LNCaP clone FGC (cell line): ENCODE measurements at places on chromosomes 13 and 19.

DNA sequence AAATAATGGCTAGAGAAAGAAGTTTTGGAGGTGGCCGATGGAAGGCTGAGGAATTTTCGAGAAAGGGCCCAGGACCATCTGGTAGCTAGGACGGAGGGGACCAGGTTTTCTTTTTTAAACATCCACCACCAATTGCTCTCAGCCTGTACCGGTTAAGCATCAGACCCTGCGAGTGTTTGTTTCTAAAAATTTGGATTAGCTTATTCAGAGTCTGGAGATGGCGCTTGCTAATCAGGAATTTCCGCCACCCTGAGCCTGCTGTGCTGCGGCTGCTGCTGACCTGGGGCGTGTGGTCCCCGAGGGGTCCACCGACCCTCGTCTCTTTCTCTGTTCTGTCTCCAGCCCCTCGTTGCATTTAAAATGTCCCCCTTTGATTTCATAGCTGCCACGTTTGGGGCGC is 2.0 kb downstream of the UHRF1 start:
- no peak for DNase-seq

GRCh38 chr19:35436477-35437405 is 11.3 kb upstream of the FFAR2 start:
- no peak for DNase-seq

DNA sequence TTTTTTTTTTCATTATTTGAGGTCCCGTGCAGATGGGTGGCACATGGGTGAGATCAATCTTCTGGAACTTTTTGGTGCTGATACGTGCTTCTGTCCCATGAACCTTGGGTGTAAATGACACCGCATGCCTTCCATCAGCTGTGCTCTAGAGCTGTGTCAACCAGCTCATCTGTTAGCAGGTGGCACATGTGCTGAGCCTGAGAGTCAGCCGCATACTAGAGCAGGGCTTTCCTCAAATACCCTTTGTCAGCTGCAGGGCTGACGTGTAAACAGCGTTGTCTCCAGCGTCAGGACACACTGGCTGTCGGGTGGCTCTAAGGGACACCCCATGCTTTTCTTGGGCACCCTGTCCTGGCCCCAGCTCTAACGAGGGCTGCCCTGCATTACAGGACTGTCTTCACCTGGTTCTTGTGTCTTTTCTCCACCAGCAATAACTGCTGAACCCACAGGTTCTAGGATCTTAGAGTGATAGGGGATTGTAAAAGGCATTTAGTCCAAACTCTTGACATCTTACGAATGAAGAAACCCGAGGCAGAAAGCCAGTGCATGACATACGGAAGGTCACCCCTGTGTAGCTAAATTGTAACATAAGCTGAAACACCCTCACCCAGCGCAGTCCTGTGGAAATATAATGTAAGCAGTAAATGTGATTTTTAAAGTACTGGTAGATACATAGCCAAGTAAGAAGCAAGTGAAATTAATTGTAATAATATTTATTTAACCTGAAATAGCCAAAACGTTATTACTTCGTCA is 119.5 kb downstream of the LRCH1 start:
- DNase-seq: no peak

DNA sequence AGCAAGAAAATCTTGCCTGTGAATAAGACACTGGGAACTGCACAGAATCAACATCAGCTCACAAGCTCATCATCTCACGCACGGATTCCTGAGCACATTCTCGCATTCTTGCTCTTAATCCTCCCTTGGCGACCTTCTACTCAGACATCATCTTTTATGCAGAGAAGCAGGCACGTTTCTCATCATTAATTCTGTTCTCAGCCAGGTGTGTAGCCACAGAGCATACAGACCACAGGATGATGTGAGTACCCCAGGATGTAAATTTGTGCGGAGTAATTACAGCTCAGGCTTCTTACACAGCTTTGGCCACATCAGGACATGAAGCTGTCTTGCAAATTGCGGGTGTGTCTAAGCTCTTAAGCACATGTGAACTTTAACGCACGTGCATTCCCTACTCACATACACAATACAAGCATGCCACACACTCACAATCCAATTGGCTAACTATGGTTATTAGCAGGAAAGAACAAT is 36.5 kb upstream of the SACS start:
- DNase-seq: no peak

GRCh38 chr19:16703677-16704076 is 16.0 kb upstream of the NWD1 start:
- DNase-seq: no peak

GRCh38 chr13:44300895-44301638 is 72.6 kb upstream of the SERP2 start:
- DNase-seq: no peak

- DNase-seq: no peak
Observed at GRCh38 chr13:92303428-92303827, 905.0 kb downstream of the GPC5 start.

DNA sequence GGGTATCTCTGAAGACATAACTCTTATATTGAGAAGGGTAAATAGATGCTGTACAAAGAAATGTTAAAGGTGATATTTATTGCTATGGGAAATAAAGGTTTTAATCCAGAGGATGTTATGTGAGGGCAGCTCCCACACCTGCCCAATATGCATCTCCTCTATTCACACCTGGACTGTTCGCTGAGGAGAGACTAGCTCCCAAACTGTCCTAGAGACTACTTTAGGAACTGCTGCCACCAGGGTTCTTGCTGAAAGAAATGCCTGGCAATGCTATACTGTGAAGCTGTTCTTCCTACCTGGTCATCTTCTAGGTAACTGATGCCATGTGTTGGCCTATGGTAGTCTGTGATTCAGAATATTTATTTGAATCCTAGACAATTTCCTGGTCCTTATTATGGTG is 1421.5 kb upstream of the SPRY2 start:
- no peak for DNase-seq

DNA sequence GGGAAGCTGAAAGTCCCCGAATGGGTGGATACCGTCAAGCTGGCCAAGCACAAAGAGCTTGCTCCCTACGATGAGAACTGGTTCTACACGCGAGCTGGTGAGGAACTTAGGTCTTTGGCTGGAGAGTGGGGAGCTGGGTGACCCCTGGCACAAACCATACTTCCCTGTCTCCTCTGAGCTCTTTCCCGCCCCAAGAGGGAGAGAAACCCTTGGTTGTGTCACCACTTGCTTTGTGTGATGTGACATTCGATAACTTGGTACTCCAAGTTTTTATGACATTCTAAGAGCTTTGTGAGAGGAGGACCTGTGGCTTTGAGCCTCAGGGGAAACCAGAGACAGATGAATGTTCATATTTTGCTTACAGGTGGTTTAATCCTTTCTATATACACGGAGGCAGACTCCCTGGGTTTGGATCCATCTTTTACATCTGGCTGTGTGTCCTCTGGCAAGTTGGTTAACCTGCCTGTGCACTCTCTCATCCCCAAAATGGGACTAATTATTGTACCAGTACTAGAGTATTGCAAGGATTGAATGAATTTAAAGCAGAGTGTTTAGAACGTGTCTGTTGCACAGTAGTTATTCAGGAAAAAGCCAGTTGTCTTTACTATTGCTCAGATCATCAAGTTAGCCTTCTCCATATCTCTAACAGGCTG is 1.2 kb downstream of the RPS19 start:
- no peak for DNase-seq

GRCh38 chr13:106348075-106348840 is 187.2 kb downstream of the EFNB2 start:
- no peak for DNase-seq

- no peak for DNase-seq
Observed at GRCh38 chr13:65353951-65354350, 1876.2 kb downstream of the PCDH9 start.

GRCh38 chr13:112776354-112776753 is 86.5 kb downstream of the ATP11A start:
- DNase-seq: no peak
